ENCODE measurements at places on chromosomes 3 and 15.
A peak's percentile ranks its signal among the peaks of the same experiment; 100 is the strongest.

GRCh38 chr3:160725338-160725737 lies 30.7 kb upstream of the PPM1L start:
- DNase-seq: no peak

DNA sequence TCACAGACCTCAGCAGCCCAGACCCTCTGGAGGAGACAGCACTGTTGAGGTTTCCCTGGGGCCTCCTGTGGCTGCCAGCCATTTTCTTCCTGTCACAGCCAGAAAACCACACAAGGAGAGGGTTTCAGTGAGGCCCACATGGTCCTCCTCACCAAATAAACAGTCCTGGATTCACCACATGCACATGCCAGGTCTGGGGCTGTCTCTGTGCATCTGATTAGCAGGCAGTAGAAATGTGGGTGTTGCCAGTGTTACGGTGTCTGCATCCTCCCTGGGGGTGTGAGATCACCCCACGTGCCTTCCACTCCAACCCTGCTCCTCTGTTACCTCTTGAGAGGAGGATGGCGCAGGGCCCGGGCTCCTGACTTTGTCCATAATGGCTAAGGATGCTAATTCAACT lies 140.4 kb downstream of the CHDH start:
- no peak for DNase-seq

DNA sequence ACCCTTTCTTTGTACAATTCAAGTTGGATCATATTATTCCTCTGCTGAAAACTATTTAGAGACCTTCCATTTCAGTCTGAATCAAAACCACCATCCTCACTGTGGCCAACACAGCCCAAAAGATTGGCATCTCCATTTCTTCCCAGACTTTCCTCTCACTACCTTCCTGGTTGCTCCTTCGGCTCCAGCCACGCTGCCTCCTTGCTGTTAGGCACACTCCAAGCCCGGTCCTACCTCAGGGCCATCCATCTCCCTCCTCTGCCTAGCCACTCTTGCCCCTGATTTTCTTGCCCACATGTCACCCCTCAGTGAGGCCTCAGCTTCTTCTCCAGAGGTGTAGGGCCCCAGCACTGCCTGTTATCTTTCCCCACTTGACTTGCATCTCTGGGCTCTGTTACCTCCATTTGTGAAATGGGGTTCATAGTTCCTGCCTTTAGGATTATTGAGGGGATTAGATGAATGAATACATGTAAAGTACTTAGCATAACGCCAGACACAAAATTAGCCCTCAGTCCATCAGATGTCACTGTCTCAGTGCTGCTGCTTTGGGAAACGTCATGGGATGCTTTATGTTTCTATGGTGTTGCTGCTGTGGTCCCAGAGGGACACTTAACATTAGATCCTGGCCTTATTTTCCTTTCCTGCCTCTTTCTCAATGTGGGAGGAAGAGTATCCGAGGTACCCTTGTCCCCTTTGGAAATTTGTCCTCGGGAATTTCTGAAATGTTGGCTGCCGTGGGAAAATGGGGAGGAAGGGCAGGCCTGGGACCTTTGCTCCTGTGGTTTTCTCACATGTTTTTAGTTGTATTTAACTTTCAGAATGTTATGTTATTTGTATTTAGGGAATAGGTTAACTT lies 31.3 kb downstream of the SNRK start:
- DNase-seq: no peak

DNA sequence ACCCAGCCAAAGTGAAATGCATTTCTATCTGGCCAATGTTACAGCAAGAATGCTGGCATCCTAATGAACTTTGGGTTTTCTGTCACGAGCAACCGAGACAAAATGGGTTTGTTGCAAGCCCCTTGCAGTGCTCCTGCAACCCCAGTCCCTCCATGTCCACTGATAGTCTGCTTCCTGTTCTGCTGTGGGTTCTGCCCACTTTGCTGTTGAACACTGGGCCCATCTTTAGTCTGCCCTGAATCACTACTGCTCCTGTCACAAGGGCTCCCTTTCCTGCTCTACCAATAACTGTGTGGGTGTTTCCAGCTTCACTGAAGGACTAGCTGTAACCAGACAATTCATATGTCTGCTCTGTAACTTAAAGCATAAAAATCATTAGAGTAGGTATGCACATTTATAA lies 12.7 kb upstream of the OXSR1 start:
- no peak for DNase-seq

- DNase-seq: no peak
Measured at GRCh38 chr3:69433121-69433968, 47.5 kb upstream of the FRMD4B start.

DNA sequence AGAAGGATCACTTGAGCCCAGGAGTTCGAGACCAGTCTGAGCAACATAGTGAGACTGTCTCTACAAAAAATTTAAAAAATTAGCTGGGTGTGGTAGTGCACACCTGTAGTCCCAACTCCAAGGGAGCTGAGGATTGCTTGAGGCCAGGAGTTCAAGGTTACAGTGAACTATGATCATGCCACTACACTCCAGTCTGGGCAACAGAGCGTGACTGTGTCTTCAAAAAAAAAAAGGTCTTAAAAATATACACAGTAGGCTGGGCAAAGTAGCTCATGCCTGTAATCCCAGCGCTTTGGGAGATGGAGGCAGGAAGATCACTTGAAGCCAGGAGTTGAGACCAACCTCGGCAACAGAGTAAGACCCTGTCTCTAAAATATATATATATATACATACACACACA lies 11.2 kb upstream of the CAMK1 start:
- no peak for DNase-seq

- no peak for DNase-seq
Measured at GRCh38 chr3:153165261-153165681, 3.2 kb downstream of the RAP2B start.

GRCh38 chr15:77483425-77484140 lies 62.9 kb downstream of the HMG20A start:
- no peak for DNase-seq

- DNase-seq: no peak
Measured at GRCh38 chr3:98777801-98778220, 14.7 kb downstream of the ST3GAL6 start.

- DNase-seq: no peak
Measured at GRCh38 chr15:72341361-72341760, 21.4 kb upstream of the CELF6 start.

DNA sequence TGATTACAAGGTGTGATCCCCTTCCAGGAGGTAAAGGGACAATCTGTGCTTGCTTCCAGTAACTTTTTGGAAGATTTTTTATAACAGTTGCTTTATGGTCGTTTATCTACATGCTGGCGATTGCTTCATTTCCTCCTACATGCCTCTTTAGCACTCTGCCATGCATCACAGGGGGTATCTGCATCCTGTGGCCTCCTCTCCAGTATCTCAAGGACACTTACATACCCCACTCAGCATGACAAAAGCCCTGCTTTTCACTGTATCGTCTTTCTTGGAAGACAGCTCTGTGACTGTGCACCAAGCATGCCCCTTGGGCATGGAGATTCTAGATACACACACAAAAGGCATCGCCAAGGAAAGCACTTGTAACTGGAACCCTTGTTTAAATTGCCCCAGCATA lies 25.3 kb downstream of the CAPN3 start:
- no peak for DNase-seq

DNA sequence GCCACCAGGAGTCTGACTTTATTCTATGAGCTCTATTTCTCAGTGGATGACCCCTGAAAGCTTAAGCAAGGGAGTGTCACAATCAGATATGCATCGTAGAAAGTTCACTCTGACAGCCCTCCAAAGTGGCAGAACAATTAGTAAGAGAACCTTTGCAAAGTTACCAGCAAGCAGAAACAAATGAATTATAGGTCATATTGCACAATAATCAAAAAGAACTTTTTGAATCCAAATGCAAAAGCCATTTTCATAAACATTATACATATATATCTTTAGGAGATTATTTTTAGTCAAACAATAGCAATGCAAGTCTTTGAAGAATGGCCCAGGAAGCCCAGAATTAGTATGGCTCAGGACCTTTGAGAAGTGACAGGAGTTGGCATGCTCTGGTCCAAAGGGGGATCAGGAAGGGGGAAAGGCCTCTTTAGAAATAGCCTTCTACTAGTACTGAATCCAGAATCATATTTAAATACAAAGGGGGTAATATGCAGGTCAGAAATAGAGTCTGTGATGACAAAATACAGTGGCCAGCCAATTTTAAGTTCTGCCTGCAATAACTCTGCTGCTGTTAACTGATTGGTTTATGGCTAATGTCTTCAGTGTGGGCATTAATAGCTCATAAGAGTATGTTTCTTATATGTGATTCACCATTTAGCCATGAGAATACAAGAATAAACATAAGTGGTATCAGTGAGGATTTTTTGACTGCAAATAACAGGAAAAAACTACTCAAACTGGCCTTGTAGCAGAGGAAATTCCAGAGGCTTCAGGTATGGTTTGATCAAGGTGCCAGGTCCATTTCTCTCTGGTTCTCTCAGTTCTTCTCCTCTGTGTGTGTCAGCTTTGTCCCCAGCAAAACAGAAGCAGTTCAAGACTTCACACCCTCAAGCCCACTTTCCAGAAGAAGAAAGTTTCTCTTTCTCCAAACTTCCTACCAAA lies 17.0 kb upstream of the ITGB5 start:
- no peak for DNase-seq

- no peak for DNase-seq
Measured at GRCh38 chr3:24802614-24803013, 308.0 kb upstream of the THRB start.

DNA sequence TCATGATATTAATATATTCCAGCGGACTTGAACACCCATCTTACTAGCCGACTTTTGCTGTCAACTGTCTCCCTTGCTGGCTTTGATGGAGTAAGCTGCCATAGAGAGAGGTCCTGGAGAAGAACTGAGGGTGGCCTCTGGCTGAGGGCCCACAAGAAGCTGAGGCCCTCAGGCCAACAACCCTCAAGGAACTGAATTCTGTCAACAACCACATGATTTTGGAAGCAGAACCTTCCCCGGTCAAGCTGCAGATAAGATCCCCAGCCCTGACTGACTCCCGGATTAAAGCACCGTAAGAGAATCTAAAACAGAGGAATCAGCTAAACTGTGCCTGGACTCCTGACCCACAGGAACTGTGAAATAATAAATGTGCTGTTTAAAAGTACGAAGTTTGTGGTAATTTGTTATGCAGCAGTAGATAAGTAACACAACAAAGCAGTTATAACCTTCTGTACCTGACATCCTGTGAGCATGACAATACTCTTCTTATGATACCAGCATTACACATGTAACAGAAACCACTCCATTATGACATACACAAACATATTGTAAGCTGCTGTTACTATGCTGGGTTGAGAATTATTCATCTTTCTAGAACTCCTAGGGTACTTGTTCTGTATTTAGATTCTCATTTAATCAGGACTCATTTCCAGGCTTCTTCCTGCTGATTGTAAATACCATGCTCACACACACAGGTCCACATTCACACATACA lies 66.2 kb downstream of the HES1 start:
- DNase-seq: no peak

DNA sequence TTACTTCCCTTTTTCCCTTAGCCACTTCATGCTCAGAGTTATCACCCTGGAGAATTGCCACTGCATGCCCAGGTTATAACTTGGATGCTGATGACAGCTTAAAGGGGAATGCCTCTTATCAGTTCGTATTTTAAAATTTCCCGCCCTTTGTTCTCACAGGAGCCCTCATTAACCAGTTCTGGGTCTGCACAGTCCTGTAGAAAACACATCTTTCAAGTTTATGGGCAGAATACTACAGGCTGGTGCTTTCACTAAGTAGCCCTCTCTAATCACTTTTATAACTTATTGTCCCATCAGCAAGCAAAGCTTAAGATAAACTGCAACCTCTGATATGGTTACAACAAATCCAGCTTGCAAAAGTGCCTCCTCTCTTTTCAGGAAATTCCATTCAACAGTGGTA lies 587.3 kb upstream of the UBE2E2 start:
- no peak for DNase-seq

- DNase-seq: no peak
Measured at GRCh38 chr3:70824078-70824477, 511.6 kb upstream of the MDFIC2 start.

- DNase-seq: no peak
Measured at GRCh38 chr3:184258926-184259325, 2.4 kb downstream of the CAMK2N2 start.

- DNase-seq: no peak
Measured at GRCh38 chr3:189638276-189639031, 7.3 kb downstream of the TP63 start.

DNA sequence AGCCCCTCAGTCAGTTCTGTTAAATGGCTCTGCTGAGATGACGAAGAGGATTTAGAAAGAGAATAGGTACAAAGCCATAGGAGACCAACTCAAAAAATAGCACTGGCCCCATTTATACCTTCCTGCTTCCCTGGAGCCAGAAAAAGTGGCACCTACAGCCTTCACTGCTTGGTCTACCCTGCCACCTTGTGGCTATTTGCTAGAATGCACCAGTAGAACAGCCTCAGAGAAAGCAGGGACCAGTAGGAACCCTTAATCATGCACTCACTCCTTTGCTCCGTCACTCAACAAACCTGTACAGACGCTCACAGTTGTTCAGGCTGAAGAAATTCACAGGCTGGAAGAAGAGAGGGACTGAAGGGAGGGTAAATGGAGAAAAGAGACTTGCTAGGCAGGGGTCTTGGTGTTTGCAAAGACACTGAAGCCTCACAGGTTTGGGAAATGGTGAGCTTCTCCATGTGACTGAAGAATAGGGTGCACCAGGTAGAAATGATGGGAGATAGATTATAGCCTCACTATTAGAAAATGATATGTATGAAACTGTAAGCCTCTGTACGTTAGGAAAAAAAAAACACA lies 12.1 kb upstream of the RTP2 start:
- DNase-seq: peak; percentile 41

GRCh38 chr3:49607796-49608195 lies 53.5 kb downstream of the BSN start:
- DNase-seq: no peak

- DNase-seq: no peak
Measured at GRCh38 chr15:72078887-72079286, 39.1 kb downstream of the MYO9A start.

DNA sequence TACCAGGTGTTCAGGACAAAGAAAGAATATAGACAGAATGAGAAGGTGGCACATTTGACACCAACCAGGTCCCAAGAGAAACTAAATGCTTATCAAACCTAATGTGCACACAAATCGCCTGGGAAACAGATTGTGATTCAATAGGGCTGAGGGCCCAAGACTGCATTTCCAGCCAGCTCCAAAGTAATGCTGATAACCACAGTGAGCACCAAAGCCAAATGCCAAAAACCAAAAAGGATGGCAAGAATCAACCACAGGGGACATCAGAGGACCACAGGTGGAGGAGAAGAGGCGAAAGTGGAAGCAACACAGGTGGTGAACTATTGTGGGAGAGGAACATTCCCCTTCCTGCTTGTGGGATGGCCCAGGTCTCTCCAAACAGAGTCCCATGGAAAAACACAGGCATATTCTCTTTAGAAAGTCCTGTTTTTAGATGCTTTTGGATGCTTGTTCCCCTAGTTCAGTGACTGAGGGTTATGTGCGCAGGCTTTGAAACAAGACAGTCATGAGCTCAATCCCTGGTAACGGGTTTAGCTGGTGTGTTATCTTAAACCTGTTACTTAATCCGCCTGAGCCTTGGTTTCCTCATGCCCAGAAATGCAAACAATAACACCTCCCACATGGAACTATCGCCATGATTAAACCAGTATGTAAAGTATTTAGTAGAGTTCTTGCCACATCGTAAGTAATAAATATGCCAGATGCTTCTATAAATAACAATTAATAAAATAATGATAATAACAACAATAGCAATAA lies 241.7 kb downstream of the ATP8B4 start:
- no peak for DNase-seq

- DNase-seq: no peak
Measured at GRCh38 chr3:94293793-94294195, 230.9 kb downstream of the NSUN3 start.

GRCh38 chr3:13159890-13160289 lies 86.7 kb upstream of the IQSEC1 start:
- DNase-seq: no peak

All from stimulated activated CD4-positive, alpha-beta T cell treated with anti-CD3 and anti-CD28 coated beads, Interleukin-1b, Interleukin-23, amount 100 ng/mL, for 1 hour (primary cell).